ENCODE measurements at places on chromosomes 5 and 9.

GRCh38 chr5:133489632-133490031, 122.7 kb downstream of the FSTL4 start:
- DNase-seq = no peak

GRCh38 chr5:2430606-2431005, 320.9 kb downstream of the IRX2 start:
- no peak for DNase-seq

- no peak for DNase-seq
Observed at GRCh38 chr5:27171761-27172261, 133.4 kb upstream of the CDH9 start.

GRCh38 chr5:52702877-52703276, 84.8 kb upstream of the ITGA1 start:
- DNase-seq = no peak

GRCh38 chr9:31873722-31874121, 510.7 kb upstream of the ACO1 start:
- DNase-seq = no peak

GRCh38 chr5:154287136-154287535, 96.6 kb downstream of the GALNT10 start:
- no peak for DNase-seq

GRCh38 chr5:31269259-31269658, 75.8 kb downstream of the CDH6 start:
- no peak for DNase-seq

- no peak for DNase-seq
Observed at GRCh38 chr5:143583409-143583808, 179.9 kb upstream of the NR3C1 start.

GRCh38 chr5:76356887-76357286, 46.2 kb upstream of the IQGAP2 start:
- no peak for DNase-seq

DNA sequence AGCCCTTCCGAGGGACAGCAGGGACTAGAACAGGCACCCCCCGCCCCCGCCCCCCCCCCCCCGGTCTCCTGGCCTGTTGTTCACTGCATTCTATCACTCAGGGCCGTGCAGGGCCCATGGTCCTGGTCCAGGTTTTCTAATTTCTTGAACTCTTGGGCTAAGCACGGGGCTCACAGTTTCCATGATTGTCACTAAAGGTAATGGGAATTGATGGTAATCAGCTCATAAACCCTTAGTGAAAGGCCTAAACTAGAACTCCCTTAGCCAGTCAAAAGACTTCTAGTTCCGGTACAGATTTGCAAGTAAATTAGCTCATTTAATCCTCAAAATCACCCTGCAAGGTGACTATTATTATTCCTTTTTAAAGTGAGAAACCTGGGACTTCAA, 14.7 kb upstream of the PWWP2A start:
- no peak for DNase-seq

GRCh38 chr9:133474853-133475252, 4.0 kb downstream of the SLC2A6 start:
- no peak for DNase-seq

GRCh38 chr5:123582550-123583285, 70.7 kb downstream of the CSNK1G3 start:
- DNase-seq = no peak

GRCh38 chr5:132392978-132393825, 23.7 kb downstream of the SLC22A5 start:
- DNase-seq = peak; percentile 50

GRCh38 chr5:37054391-37054790, 177.8 kb downstream of the NIPBL start:
- DNase-seq = no peak

- DNase-seq = no peak
Observed at GRCh38 chr5:141839015-141839513, 39.1 kb downstream of the PCDH1 start.

- no peak for DNase-seq
Observed at GRCh38 chr9:134335486-134336220, 9.4 kb downstream of the RXRA start.

- DNase-seq = no peak
Observed at GRCh38 chr9:36866840-36867239, 167.2 kb downstream of the PAX5 start.

- DNase-seq = no peak
Observed at GRCh38 chr9:79490657-79491248, 81.0 kb upstream of the TLE4 start.

DNA sequence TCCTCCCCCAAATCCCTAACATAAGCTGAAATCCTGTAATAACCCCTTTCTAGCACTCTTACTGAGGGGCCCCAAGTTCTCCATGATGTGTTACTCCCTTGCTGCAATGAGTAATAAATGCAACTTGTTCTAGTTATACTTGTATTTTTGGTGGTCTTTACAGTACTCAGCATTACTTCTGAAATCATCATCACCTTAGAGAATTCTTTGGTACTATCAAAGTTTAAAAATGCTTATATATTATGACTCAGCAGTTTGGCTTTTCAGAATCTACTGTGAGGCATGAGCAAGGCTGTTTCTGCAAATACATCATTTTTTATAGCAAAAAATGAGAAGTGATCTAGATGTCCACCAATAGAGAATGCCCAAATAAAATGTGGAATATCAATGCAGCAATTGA, 20.7 kb upstream of the ROPN1L start:
- DNase-seq = no peak

DNA sequence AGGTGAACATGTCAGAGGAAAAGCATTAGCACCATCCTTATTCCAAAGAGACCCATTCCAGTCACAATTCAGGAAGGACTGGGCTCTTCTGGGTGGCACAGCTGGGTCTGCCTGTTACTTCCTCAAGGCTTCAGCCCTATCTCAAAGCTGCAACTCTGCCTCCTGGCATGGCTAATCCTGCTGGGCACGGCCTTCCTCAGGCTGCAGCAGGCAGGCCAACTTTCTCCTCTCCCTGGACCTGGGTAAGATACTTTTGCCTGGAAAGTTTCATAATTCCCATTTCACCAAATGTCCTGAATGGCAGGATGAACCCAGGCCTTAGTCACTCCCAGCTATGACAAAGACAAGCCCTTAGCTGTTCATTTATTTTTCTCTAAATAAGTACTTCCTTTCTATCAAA, 50.1 kb downstream of the MACROH2A1 start:
- DNase-seq = no peak

DNA sequence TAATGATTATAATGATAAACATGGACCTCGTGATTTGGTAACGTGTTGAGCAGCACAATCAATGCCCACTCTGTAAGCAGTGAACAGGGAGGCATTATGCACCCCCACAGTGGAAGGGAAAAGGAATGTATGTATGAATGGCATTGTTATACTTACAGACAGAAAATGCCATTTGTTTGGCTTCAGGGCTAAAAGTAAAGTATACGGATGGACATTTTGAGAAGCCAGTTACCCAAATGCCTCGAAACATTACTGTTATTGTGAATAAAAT, 260.2 kb upstream of the PPP1R2B start:
- DNase-seq = no peak

GRCh38 chr5:177146891-177147638, 13.5 kb downstream of the NSD1 start:
- DNase-seq = no peak

All from CD4-positive, alpha-beta T cell treated with Interleukin-15 for 4 hours (primary cell).